Right ventricle myocardium inferior (tissue), 1 donor: ENCODE measurements at places on chromosomes 5 and 9. TPM values are rescaled to one million over a fixed set of nuclear protein-coding genes. Genes with fewer than 3 reads are reported as not detected.

DNA sequence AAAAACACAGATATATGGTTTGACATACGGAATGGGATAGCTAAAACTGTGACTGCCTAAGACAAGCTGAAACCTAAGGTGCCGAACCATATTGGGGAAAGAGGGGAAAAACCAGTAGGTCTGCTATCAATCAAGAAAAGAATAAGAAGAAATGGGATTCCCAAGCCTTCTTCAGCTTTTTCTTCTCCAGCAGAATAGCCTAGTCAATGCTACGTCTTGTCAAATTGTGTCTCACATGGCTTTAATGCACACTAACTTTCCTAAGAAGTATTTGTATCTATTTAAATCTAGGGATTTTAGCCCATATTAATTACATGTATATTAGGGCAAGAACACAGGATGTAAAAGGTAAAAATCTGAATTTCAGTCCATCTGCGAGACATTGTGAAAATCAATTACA, 797 bp upstream of the FBXO38 start:
- DNase-seq = no peak

DNA sequence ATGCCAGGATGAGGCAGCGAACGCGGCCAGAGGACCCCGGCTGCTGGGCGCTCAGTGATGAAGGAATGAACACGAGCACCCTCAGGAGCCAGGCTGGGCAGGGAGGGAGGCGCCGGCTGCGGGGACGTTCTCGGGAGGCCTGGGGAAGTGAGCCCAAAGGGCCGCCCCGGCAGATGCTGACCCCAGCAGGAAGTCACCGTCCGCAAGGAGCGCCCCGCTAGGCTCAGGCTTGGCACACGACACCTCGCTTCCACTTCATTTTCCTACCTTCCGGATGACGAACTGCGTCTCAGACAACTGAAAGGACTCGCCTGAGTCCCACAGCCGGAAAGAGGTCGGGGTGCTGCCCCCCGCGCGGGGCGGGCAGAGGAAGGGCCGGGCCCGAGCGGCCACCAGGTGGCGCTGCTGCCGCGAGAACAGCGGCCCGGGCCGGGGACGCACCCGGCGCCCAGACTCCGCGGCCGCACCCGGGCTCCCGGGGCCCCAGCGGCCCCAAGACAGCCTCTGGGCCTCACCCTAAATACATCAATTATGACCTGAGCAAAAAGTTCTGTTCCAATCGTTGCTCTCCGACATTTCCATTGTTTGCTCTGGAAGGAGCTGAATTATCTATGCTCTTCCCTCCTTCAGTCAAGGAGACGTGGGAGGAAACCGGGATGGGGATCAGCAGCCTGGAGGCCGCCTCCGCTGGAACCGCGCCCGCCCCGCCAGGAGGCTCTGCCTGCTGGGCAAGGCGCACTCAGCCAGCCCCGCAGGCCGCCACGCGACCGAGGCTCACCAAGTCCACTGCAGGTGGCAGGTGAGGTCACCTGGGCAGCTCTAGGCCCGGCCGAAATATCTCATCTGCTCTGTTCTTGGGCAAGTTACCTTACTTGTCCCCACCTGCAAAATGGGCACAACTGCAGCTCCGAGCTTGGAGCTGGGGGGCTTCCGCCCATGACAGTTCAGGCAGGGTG, 107.0 kb downstream of the ZNF354C start:
- DNase-seq = no peak

- no peak for DNase-seq
Observed at GRCh38 chr9:750249-750967, 91.1 kb upstream of the DMRT1 start.

GRCh38 chr5:106974272-106974671, 696.5 kb downstream of the EFNA5 start:
- DNase-seq = no peak

GRCh38 chr9:23850690-23851629, 24.9 kb upstream of the ELAVL2 start:
- DNase-seq = no peak

DNA sequence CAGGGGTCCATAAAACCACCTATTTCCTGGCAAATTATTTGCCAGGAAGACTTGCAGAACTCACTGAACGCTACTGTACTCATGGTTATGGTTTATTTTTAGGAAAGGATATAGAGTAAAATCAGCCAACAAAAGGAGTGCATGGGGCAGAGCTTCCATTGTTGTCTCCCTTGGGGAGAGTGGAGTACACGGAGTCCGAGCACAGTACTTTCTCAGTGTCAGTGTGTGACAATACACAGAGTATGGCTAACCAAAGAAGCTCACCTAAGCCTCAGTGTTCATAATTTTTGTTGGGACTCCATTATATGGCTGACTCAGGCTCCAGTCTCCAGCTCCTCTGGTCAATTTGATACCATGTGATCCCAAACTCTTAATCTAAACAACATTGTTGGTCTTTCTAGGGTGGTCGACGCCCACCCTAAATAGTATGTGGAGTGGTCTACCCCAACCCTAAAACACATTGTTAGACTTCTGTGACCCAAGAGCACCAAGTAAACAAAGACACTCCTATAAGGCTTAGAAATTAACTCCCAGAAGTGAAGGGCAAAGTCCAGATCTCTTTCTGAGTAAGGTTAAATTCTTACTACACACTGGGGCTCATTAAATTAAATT, 74.9 kb downstream of the SLC44A1 start:
- DNase-seq = no peak

- no peak for DNase-seq
Observed at GRCh38 chr9:127209220-127209619, 55.4 kb upstream of the GARNL3 start.

GRCh38 chr9:6893350-6894131, 135.8 kb downstream of the KDM4C start:
- no peak for DNase-seq

DNA sequence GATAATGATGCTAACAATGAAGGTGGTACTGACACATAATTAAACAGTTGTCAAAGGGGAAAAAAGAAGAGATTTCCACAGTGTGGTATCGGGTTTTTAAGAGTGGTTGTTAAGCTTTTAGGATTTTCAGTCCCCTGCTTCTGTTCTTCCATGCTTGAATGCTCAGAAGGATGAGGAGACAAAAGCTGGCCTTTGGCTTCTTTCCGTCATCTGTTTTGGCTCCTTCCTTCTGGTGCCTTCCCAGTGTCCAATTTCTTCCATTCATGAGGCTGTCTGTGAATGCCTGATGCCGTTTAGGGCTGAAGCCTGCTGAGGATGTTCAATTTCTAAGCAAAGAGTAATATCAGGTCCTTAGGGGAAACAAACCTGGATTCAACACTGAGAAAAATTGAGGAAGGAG, 179.6 kb upstream of the GLRA1 start:
- no peak for DNase-seq

The NIPAL4 gene
- total RNA-seq = not detected

The NAIP gene
- 5.5 TPM for total RNA-seq
